Central memory CD4-positive, alpha-beta T cell (primary cell): ENCODE measurements at places on chromosomes 3 and 15.

- no peak for DNase-seq
Observed at GRCh38 chr3:4751502-4752101, 227.6 kb upstream of the BHLHE40 start.

GRCh38 chr3:40663280-40663679 lies 138.5 kb downstream of the ZNF621 start:
- no peak for DNase-seq

DNA sequence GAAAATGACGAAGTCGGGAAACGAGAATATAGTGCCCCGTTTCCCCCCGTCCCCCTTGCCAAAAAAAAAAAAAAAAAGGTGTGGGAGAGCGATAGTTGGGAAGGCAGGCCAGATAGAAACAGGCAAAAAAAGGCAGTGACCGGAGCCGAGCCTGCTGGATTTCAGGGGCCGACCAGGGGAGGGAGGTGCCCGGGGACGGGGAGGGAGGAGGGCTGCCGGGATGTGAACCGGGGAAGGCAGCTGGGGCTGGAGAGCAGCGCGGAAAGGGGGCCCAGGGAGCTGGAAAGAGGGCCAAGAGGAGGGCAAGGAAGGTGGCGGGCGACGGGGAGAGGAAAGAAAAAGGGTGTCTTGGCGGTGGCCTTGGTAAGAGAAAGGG lies 837 bp downstream of the LRRN1 start:
- no peak for DNase-seq

DNA sequence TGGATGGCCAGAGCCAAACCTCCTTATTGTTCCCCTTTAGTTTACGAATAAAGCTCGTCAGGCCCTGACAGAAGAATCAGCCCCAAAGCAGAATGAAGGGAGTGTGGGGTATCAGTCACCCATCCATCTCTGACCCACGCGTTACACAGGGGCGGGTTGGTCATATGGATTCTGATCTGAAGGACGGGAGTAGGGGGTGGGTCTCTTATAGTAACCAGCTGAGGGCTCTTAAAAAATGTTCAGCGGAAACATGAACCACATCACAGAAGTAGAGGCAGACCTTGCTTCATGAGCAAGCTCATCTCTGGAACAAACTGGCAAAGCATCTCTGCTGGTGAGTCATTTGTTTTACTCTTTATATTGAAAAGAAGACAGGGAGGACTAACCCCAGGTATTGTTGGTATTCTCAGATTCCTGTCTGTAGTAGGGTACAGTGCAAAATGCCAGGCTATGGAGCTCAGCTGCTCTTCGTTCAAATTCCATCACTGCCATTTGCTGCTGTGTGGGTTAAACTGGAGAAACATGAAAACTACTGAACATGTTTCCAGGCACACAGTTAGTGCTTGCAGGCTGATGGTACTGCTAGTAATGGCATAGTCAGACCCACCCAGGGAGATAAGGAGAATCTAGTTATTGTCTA lies at the start of gene CXCR6:
Gene CXCR6, plus strand, starts transcription at position 258 of the 640 bp plus-strand sequence. CDS start 3,018 bp downstream, outside the sequence.
- DNase-seq: peak; percentile 59

DNA sequence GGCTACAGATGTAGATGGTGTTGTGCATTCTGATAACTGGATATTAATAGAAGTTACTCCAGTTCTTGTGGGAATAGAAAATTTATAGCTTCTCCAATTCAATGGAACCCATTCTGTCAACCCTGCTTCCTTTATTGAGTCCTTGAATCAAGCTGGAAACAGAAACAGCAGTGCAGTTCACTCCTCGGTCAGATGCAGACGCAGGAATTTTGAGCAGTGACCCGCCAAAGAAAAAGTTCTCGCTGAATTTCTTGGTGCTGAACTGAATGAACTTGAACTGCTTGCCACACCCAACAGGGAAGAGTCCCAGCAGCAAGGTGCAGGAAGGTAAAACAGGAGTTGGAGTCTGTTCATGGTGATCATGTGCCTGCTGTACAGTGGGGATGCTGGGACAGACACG lies 10.3 kb downstream of the HRH1 start:
- DNase-seq: no peak

GRCh38 chr3:16204751-16205150 lies 30.3 kb downstream of the GALNT15 start:
- no peak for DNase-seq

DNA sequence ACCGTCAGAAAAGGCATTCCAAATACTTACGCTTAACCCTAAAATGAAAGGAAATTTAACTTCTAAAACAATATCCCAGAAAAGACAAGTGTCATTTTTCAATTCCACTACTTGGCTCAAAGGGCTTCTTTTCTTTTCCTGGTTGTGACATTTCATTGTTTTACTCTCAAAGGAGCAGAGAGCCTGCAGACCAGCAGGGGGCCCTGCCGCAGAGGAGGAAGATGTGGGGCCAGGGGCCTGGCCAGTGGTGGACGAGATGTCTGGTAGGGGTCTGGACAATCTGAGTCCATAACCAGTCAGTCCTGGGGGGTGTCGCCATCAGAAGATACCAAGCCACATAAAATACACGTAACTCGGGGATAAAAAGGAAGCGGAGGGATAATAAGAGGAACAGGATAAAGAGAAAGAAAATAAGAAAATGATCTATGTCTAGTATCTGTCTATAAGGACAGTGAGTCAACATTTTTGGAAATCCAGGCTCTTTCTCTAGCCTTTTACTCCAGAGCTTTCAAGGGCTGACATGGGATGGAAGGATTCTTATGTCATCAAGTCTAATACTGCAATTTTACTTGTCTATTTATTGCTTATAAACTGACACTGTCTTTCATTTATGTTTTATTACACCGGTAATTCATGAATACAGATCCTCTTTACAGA lies 54.2 kb upstream of the ARHGEF3 start:
- no peak for DNase-seq

DNA sequence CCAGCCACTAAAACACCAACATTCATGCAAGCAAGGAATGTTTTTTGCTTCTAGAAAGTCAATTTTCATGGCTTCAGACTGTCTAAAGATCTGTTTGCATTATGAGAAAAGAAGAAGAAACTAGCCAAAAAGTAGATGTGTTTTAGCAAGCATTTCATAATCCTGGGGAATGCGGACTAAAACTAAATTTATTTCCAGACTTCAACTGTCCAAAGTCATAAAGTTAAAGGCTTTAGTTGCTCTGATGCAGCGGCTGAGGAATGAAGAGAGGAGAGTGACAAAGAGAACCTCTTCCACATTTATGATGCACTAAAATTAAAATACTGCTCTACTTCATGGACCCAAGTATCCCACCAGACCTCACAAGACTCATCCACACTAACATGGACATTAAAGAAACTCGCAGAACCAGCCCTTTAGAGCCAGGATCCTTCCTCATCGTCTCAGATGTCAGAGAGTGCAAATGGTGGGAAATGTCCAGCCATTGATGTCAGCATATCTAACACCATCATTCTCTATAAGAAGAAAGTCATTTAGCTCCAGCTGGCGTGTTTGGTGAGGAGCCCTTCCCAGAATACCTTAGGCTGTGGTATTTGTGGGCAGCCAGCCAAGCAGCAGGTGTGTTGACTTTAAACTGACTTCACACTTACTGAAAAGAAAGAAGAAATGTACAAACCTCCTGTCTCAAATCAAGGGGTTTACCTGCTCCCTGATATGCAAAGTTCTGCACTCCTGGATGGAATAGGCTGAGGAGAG lies 17.4 kb downstream of the FYCO1 start:
- DNase-seq: peak; percentile 40

DNA sequence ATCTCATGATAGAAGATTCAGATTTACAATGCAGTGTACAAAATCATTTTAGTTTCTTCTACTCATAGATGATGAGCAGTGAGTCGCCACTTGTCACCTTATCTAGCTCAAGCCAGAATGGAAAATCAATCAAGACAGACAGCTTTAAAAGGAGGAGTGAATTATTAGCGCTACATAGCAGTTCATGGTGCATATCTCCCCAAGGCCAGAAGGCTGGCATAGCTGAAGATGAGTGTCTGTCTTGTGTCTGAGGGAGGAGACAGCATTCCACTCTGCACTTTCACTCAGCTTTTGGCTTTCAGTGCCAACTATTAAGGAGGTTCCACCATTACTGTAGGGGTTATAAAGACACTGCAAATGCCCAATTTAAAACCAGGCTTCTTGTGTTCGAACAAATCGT lies 804.1 kb upstream of the LMCD1 start:
- no peak for DNase-seq

DNA sequence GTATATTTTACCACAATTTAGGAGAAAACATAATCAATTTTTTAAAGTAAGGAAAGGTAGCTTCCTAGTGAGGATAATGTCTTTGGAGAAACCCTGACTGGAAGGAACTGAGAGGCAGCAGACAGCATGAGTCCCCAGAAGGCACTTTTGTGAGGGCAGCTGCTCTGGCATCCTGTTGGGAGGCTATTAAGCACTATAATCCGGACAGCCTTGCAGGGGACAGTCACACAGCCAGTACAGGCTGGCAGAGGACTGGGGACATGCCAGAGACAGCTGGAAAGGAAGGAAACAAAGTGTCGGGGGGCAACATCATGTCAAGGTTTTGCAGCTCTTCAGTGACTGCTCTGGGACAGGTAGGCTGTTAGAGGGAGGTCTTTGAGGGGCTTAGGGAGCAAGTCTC lies 15.7 kb downstream of the ACAN start:
- no peak for DNase-seq

DNA sequence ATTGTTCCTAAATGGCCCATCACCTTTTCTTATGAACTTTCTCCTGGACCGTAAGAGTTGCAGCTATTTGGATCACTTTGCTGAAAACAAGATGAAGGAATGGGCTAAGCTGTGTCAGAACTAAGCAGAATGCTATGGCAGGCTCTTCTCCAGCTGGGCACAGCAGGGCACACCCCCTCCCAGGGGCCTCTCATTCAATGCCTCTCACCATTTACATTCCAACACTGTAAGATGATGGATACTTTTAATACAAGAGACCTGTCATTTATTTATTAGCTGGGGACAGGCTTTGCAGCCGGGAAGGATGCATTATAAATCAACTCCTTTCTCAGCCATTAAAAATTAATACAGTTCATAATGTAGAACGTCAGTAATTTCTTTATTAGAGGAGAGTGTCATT lies 240.1 kb downstream of the NTRK3 start:
- DNase-seq: no peak

- DNase-seq: no peak
Observed at GRCh38 chr15:78640527-78641101, 396 bp downstream of the CHRNB4 start.

- DNase-seq: no peak
Observed at GRCh38 chr3:188706599-188706998, 465.2 kb upstream of the TPRG1 start.

DNA sequence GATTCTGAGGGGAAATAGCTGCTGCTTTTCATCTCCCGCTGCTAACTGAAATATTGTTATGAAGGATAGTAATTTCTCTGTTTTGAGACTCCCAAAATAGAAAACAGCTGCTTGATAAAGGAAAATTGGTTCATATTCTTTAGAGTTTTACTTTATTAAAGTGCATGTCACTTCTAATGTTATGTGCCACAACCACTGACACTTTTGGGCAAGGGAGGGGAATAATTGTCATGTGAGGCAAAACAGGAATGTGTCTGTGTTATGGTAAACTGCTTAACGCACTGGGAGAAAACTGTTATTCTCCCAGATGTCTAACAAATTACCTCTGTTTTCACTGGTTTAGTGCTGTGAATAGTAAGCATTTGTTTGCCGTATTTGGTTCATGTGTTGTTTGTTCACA lies 201.6 kb downstream of the PDZRN3 start:
- DNase-seq: no peak

- no peak for DNase-seq
Observed at GRCh38 chr15:41169781-41170180, 53.7 kb upstream of the INO80 start.

GRCh38 chr3:139227165-139227564 lies 116.7 kb upstream of the MRPS22 start:
- DNase-seq: no peak

DNA sequence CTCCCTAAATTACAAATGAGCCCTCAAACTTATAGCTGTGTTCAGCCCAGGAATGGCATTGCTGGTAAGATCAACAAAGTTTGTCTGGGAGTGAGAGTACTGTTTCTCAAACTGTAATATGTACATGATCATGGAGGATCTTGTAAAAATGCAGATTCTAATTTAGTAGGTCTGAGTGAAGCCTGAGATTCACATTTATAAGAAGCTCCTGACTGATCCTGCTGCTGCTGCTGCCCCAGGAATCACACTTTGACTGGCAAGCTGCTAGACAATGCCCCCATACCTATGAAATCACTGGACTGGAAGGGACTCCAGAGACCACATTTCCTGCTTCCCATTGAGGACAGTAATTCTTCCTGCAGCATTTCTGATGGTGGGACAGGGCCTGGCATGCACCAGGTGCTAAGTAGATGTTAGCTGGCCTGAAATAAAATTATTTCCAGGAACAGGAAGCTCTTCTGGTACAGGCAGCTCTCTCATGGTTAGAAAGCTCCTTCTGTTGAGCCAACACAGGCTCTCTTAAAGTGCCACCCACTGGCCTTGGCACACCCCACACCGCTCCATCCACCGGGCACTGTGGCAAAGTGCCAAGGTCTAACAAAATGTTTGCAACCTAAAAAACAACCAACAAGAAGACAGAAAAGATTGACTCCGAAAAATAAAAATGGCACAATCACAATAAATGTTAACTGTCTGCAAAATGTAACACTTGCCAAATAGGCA lies 36.7 kb upstream of the ZNF710 start:
- no peak for DNase-seq

DNA sequence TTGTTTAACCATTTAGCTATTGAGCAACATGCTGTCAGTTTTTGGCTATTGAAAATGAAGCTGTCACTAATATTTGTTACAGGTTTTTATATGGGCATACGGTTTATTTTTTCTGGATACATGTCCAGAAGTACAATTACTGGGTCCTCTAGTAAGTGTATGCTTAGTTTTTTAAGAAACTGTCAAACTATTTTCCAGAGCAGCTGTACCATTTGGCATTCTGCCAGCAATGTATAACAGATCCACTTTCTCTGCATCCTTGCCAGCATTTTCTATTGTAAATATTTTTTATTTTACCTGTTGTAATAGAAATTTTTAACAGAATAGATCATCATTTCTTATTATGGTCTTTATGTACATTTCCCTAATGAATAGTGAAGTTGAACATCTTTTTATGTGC lies 658.8 kb downstream of the EDEM1 start:
- no peak for DNase-seq

DNA sequence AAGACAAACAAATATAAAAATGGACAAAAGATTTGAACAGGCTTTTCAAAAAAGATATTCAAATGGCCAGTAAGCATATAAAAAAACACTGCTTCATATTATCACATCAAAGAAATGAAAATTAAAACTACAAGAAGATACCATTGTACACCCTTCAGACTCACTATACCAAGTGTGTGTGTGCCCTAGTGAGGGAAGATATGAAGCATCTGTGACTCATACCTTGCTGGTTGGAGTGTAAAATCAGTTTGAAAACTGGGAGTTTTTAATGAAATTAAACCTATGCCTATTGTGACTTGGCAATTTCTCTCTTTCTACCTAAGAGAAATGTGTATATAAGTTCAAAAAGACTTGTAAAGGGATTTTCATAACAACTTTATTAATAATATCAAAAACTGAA lies 23.5 kb upstream of the SLC15A2 start:
- no peak for DNase-seq

DNA sequence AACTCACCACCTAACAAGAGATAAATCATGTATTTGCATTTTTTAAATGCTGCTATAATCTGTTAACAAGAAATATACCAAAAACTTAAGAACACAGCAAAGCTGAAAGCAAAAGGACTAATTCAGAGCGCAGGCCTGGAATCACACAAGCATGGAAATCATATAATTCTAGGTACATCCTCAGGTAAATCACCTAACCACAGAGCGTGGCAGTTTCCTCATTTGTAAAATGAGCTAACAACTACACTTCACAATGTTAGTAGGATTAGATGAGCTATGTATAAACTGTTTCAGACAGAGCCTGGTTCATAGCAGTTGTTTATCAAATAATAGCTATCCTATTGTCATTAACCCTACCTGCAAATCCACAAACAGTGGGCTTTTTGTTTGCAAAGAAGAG lies 146.4 kb downstream of the ERC2 start:
- DNase-seq: no peak
